ENCODE measurements at places on chromosomes 2 and 18.

GRCh38 chr2:154507186-154507585 is 191.3 kb upstream of the KCNJ3 start:
- no peak for DNase-seq

DNA sequence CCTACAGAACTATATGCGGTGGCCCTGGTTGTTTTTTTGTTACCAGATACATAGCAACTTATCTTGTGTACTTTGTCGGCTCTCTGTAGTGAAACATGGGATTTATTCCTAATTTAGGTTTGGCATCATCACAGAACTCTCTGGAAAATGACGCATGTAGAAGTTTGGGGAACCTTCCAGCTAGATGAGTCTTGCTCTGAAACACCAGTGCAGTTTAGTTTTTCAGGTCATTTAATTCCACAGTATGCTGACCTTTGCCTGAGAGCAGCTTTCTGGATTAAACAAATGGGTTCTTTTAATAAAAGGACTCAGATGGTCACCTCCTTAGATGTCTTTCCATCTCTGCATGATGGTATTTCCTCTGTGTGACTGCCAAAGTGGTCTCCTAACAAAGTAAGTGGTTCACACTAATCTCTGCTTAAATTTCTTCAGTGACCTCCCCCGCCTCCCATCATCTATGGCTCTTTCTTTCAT is 39.9 kb downstream of the MYO3B start:
- DNase-seq: no peak

DNA sequence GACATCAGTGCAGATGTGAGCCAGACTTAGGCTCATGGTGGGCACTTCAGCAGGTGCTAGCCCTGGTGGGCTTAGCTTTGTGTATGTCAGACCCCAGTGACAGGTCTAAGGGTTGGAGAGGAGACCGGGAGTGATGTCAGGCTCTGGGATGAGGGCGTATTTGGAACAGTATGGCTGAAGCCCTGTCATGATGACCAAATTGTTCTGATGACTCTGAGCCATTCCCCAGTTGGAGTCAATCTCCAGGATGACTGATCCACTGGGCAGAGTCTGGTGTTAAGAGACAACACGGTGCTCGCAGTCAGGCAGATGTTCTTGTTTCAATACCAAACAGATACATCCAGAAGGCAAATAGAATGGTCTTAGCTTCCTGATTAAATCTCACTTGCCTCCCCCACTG is 241.5 kb downstream of the SOX11 start:
- DNase-seq: no peak

DNA sequence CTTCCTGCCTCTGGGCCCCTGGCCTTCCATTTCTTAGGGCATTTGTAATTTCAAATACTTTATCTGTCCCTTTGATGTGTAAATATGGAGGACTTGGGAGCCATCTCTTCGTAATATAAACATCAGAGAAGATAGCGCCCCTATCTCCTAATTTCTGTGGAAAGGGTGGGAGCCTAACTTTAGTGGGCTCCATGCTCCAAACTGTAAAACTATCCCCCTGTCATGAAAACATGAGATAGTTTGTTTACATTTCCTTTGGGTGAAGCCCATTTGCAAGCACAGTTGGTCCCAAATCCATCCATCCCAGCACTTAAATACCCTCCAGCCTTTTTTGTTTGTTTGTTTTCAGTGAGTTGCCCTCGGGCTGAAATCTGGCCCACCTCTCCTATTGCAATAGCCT is 782.6 kb upstream of the FSHR start:
- no peak for DNase-seq

DNA sequence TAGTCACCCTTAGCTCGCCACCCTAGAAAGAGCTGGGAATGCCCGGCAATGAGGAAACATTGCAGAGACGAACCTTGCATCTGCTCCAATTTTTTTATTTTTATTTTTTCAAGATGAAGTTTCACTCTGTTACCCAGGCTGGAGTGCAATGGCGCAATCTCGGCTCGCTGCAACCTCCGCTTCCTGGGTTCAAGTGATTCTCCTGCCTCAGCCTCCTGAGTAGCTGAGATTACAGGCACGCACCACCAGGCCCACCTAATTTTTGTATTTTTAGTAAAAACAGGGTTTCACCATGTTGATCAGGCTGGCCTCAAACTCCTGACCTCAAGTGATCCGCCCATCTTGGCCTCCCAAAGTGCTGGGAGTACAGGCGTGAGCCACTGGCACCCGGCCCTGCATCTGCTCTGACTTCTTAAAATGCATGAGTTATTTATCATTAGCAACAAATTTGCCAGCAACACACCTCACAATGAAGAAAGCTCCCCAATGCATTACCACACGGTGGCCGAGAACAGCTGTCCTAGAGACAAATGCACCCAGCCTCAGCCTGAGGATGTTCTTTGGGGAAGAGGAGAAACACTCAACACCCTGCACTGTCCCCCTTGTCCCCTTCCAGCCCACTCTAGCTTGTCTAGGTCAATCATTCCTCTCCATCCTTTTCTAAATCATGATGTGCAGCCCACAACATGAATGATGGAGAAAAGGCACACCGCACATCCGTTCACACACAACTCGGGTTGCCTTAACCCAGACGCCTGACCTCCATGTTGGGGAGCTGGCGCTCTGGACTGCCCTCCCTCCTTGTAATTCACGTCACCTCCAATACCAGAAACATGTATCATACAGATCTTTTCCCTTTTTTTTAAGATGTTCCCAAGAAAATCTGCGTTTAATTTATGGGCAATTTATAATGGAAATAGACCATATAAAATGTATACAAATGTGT is 46.9 kb downstream of the TTC32 start:
- no peak for DNase-seq

- DNase-seq: no peak
Measured at GRCh38 chr2:9690716-9691498, 60.1 kb upstream of the YWHAQ start.

DNA sequence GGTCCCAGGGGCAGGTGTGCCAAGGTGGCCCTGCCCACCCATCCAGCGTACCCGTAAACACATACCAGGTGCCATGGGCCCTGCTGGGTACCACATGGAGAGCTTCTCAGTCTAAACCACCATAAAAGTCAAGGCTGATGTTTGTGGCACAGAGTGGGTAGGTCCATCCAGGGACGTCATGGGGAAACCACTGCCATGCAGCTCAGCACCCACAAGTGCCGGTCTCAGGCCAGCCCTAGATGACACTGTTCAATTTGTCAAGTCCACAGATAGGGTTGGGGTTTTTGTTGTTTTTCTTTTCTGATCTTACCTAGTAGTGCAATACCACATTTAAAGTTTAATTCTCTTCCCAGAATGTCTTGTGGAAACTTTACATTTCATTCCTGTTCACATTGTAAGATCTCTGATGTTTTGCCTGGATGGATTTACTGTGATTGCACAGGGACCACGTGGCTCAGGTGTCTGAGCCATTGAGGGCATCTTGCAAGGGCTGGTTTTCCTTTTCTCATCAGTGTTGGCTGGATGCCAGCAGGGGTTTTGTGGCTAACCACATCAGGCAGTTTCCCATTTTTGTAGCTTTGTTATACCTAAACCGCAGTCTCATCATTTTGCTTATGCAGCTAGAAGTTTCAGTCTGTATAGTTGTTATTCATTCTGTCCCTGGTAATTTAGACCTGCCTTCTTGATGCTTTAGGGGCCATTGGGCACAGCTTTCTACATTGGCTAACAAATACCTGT is 64.7 kb downstream of the STK25 start:
- DNase-seq: no peak

DNA sequence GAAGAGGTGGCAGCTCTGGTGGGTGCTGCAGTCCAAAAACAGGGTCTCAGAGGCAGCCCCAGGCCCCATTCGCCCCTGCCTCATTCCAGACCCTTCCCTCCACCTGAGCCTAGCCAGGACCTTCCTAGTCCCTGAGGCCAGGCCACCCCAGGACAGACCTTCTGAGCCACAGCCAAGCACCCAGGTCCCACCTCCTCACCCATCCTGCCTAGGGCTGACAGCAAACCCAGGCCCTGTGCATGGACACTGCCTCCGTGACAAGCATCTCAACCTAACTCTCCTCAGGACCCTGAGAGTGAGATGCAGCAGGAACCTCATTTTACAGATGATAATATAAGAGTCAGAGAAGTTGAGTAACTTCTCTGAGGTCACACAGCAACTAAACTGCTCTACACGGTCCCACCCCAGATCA is 15.5 kb downstream of the ADRA2B start:
- no peak for DNase-seq

DNA sequence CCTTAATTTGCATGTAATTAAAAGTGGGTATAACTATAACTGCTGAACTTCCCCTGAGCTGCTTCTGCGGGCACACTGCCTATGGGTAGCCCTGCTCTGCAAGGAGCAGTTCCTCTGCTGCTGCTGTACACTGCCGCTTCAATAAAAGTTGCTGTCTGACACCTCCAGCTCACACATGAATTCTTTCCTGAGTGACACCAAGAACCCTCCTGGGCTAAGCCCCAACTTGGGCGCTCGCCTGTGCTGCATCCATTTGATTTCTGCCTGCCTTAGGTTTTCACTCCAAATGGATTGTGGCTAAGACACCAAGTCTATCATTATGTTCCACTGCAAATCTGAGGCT is 215.7 kb downstream of the ANAPC1 start:
- no peak for DNase-seq

GRCh38 chr2:134466141-134466540 is 212.3 kb downstream of the MGAT5 start:
- DNase-seq: peak; percentile 57

GRCh38 chr2:111661286-111661940 is 222.6 kb downstream of the ANAPC1 start:
- no peak for DNase-seq

DNA sequence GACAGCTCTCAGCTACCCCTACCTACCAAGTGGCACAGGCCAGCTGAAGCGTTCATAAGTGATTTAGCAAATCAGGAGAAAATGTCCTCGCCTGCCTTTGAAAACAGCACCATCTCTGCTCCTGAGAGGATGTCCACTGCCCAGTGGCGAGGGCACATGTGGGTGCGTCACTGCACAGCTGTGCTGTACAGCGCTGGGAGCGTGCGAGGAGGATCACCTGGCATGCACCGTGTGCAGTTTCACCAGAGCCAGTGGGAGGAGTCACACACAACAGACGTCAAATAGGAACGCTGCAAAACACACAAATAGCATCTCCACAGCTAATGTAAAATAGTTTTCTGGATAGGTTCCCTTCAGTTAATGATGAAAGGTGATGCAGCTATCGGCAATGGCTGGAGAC is 154.1 kb downstream of the HDAC4 start:
- no peak for DNase-seq

GRCh38 chr18:6366776-6367175 is 47.9 kb downstream of the L3MBTL4 start:
- DNase-seq: no peak

GRCh38 chr2:97936199-97936598 is 59.5 kb downstream of the TMEM131 start:
- DNase-seq: peak; percentile 25
